Colonic mucosa (tissue), 4 donors: ENCODE measurements at places on chromosomes 6 and 20. TPM values are rescaled to one million over a fixed set of nuclear protein-coding genes. Genes with fewer than 3 reads are reported as not detected.

The WDR27 gene
- total RNA-seq = 17.4 TPM

The ADGRB3 gene
- 0.98 TPM for total RNA-seq

The TAF4 gene
- 27.3 TPM for total RNA-seq

The PRELID3B gene
- 141 TPM for total RNA-seq

The CALHM6 gene
- 1.5 TPM for total RNA-seq

The OR10C1 gene
- total RNA-seq = not detected

The SLC22A2 gene
- not detected for total RNA-seq

The COL9A3 gene
- total RNA-seq = 2.7 TPM

The OR12D3 gene
- total RNA-seq = not detected

DNA sequence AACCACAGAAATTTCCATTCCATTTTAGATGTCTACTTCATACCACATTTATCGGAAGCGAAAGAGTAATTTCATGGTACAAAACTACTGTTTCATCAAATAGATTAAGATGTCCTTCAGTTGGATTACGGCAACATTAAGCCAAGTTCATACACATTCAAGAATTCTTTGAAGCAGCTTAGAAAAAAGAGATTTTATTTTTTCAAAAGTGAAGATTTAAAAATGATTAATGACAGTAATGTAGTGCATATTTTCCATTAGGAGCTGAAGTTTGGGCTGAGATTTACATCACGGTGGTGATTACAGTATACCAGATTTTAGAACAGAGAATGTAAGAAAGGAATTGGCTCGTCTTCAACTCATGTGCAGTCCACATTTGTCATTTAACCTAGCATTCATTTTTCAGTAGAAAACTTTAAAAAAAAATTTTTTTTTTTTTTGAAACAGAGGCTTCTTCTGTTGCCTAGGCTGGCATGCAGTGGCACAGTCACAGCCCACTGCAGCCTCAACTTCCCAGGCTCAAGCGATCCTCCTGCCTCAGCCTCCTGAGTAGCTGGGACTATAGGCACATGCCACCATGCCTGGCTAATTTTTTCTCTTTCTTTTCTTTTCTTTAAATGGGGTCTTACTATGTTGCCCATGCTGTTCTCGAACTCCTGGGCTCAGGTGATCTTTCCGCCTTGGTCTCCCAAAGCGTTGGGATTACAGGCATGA lies 1.9 kb downstream of the SYNJ2 start:
- peak overlapping the region; percentile 71 for H3K4me3 ChIP-seq
- H3K4me1 ChIP-seq = no peaks in the 10 kb centered on the region
- no peak overlapping the region for H3K27ac ChIP-seq
- H3K36me3 ChIP-seq = no peaks in the 10 kb centered on the region
- DNase-seq = no peak

DNA sequence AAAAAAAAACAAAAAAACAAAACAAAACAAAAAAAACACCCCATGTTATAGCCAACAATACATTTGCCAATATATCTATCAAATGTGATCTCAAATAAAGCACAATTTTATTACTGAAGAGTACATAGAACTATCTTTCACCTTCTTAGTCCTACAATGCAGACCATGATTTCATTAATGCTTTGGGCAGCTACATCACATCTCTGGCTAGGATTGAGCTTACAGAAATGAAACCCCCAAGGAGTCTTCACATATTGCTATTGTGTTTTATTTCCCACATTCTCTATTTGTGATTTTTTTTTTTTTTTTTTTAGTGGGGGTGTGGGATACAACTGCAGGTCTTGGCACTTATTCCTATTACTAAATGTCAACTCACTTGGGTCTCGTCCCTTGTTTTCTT lies 189.3 kb downstream of the BACH2 start:
- no peaks in the 10 kb centered on the region for H3K27me3 ChIP-seq
- no peak overlapping the region for H3K4me3 ChIP-seq
- no peaks in the 10 kb centered on the region for H3K36me3 ChIP-seq
- H3K27ac ChIP-seq = no peak overlapping the region
- no peak for DNase-seq

DNA sequence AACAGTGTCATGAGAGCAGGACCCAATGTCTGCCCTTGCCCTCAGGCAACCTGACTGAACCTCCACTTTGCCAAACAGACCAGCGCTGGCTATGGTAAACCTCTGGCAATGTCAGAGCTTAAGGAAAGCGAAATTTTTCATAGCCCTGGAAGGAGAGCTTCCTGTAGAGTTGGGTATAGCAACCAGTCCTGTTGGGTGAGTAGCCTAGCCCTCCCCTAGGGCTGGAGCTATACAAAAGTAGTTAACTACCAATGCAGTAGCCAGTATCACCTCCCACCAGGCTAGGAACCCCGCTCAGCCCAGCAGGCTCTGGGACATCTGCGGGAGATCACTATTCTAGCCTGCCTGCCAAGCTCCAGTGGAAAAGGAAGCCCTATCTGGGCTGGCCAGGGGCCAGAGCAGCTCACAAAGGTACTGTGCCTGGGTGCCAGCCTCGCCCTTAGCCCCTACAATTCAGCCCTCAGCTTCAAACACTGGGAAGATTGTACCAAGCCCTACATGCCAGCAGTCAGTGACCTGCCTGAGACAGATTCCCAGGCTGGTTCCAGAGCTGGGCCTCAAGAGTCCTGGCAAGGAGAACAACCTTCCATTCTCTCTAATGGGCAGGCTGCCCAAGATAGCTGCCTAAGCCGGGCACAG lies 7.9 kb downstream of the WFDC3 start:
- no peaks in the 10 kb centered on the region for H3K36me3 ChIP-seq
- H3K4me1 ChIP-seq = peaks cover 10% of the 10 kb centered on the region
- H3K4me3 ChIP-seq = no peak overlapping the region
- peak; percentile 75 for DNase-seq
- no peaks in the 10 kb centered on the region for H3K27me3 ChIP-seq
- H3K27ac ChIP-seq = peak overlapping the region; percentile 54

GRCh38 chr20:53678990-53679596 lies 85.5 kb upstream of the ZNF217 start:
- DNase-seq = no peak
- no peaks in the 10 kb centered on the region for H3K27me3 ChIP-seq
- no peak overlapping the region for H3K27ac ChIP-seq
- no peaks in the 10 kb centered on the region for H3K36me3 ChIP-seq
- H3K4me1 ChIP-seq = peaks cover 5% of the 10 kb centered on the region

DNA sequence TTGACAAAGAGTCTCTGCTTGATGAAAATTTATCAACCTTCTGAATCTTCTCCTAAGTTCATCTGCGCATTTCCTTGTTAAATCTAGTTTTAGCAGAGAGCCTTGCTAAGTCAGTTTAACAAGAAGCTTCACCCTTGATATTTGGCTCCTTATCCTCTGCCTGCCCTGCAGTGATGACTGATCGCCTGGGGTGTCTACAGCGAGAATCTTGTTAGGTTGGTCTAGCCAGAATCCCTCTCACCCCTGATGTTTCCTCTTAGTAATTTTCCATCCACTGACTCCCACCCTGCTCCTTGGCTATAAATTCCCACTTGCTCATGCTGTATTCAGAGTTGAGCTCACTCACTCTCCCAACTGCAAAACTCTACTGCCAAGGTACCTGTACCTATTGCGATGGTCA lies 114.1 kb downstream of the TENT5A start:
- no peaks in the 10 kb centered on the region for H3K27me3 ChIP-seq
- H3K4me1 ChIP-seq = no peaks in the 10 kb centered on the region
- no peaks in the 10 kb centered on the region for H3K36me3 ChIP-seq
- H3K4me3 ChIP-seq = no peak overlapping the region

DNA sequence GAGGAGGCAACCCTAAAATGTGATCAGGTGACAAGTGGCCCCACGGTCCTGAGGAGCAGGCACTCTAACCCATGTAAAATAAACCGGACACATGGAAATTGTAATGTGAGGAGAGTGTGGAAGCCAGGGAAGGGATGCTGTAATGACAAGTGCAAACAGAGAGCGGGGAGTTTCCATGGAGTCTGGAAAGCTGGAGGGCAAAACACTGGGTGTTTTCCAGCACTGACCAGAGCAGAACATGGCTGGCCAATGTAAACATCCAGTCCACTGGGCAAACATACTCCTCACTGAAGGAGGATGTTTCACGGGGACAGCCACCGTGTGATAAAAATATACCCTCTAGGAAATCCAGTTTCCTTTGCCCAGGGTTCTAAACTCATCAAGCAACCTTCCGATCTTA lies 219.0 kb upstream of the JARID2 start:
- no peak overlapping the region for H3K27ac ChIP-seq
- no peak for DNase-seq
- no peak overlapping the region for H3K4me3 ChIP-seq
- H3K36me3 ChIP-seq = no peaks in the 10 kb centered on the region

DNA sequence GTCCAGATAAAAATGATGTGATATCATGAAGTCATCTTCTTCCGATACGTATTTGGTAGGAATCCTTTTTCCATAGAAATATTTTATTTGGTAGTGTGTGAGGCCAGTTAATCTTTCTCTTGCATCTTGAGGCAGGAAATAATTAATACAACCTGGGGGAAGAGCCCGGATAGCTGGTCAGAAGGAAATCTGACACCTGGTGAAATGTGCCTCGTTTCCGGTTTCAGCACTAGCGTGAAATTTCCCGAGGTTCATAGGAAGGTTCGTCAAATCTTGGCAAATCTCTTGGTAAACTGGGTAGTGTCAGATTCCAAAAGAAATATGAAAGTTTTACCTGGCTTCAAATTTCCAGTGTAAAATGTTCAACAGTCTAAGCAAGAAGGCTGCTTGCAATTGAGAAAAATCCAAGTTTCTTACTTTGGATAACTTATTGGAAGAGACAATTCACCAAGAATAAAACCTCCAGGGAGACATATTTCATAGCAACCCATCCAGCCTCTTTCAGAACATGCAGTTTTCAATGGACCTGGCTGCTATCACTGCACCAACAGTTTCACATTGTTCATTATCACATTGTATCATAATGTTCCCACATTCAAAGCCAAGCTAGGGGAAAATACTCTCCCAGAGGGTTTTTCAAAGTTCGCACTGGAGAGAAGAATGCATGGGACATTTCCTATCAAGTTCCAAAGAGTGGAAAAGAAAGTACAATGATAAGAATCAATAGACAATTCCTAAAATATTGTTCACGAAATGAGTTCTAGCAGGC lies 454.5 kb upstream of the CITED2 start:
- no peaks in the 10 kb centered on the region for H3K27me3 ChIP-seq
- no peaks in the 10 kb centered on the region for H3K36me3 ChIP-seq
- no peak overlapping the region for H3K27ac ChIP-seq
- no peak overlapping the region for H3K4me3 ChIP-seq
- no peak for DNase-seq

- no peak for DNase-seq
- H3K36me3 ChIP-seq = no peaks in the 10 kb centered on the region
- no peaks in the 10 kb centered on the region for H3K4me1 ChIP-seq
Observed at GRCh38 chr6:17450832-17451231, 57.4 kb downstream of the CAP2 start.

- no peak overlapping the region for H3K27ac ChIP-seq
- H3K4me1 ChIP-seq = no peaks in the 10 kb centered on the region
- H3K4me3 ChIP-seq = no peak overlapping the region
- H3K27me3 ChIP-seq = no peaks in the 10 kb centered on the region
Observed at GRCh38 chr20:43389839-43390626, 67.7 kb upstream of the SRSF6 start.

- no peak overlapping the region for H3K27ac ChIP-seq
- no peaks in the 10 kb centered on the region for H3K27me3 ChIP-seq
- DNase-seq = no peak
- H3K4me1 ChIP-seq = no peaks in the 10 kb centered on the region
Observed at GRCh38 chr20:43959079-43959919, 44.6 kb downstream of the TOX2 start.

DNA sequence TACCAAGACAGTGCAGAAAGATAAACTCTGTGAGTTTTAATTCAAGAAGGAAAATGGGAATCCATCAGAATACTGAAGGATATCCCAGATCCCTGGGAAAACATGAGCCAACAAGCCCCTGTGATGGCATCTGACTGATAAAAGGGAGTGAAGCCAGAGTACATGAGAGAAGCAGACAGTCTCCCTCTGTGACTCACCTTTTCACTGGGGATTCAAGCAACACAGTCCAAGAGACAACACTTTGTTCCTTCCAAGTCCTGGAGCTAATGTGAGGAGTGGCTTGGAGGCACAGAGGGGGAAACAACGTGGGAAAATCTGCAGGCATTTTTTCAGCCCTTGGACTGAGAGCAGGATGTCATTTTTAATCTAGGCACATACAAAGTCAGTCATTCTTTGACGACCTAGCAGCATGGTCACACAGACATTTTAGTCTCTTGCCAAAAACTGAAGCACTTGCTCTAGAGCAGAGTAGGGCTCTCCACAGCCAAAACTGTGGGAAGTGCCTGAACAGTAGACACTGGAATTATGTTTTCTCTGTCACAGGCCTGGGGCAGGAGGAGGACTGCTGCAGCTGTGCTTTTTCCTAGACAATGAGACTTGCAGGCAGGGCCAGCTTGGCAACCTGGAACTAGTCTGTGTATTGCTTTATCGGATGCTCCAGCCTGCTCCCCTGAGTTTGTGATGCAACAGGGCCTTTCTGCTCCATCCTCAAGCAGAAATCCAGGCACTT lies 465.0 kb upstream of the GJE1 start:
- no peaks in the 10 kb centered on the region for H3K27me3 ChIP-seq
- H3K27ac ChIP-seq = no peak overlapping the region
- H3K4me1 ChIP-seq = no peaks in the 10 kb centered on the region
- DNase-seq = no peak
- H3K36me3 ChIP-seq = no peaks in the 10 kb centered on the region

DNA sequence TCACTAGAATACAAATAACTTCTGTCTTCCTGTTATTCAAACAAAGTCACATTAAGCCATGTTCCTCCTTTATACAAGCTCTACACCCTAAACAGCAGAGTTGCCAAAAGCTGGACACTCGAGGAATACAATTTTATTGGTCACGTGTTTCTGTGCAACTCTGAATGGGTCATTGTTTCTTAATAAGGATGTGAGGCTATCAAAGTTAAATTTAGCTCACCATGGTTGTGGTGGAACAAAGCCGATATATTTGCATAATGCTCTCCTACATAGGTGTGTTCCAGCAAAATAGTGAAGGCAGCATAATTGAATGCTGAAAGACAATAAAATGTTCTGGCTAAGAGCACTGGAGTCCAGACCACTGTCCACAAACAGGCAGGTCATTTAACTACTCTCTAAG lies 36.9 kb upstream of the CD2AP start:
- no peaks in the 10 kb centered on the region for H3K27me3 ChIP-seq
- peak overlapping the region; percentile 51 for H3K27ac ChIP-seq
- no peak for DNase-seq
- H3K4me1 ChIP-seq = peaks cover 5% of the 10 kb centered on the region
- no peaks in the 10 kb centered on the region for H3K36me3 ChIP-seq

- no peak for DNase-seq
- no peak overlapping the region for H3K4me3 ChIP-seq
- no peaks in the 10 kb centered on the region for H3K36me3 ChIP-seq
- no peaks in the 10 kb centered on the region for H3K4me1 ChIP-seq
- no peaks in the 10 kb centered on the region for H3K27me3 ChIP-seq
Observed at GRCh38 chr6:3741477-3741871, 10.0 kb downstream of the PXDC1 start.

GRCh38 chr6:111256646-111257045 lies 169.3 kb downstream of the SLC16A10 start:
- H3K36me3 ChIP-seq = no peaks in the 10 kb centered on the region
- DNase-seq = no peak
- no peak overlapping the region for H3K27ac ChIP-seq
